ENCODE measurements at places on chromosomes 4 and X. TPM values are rescaled to one million over a fixed set of nuclear protein-coding genes. Genes with fewer than 3 reads are reported as not detected.

TMEM31 gene
- not detected for total RNA-seq

NEIL3 gene
- total RNA-seq, result 0.35 TPM

TLR6 gene
- total RNA-seq, result 64.7 TPM

NCBP2L gene
- total RNA-seq, result not detected

ABCG2 gene
- 0.20 TPM for total RNA-seq

SCML2 gene
- total RNA-seq, result 2.1 TPM

CORIN gene
- total RNA-seq, result not detected

CACNA1F gene
- total RNA-seq, result 3.0 TPM

CCNI gene
- 237 TPM for total RNA-seq

KLF3 gene
- 15.9 TPM for total RNA-seq

PDZD4 gene
- 0.07 TPM for total RNA-seq

SHISA3 gene
- total RNA-seq, result not detected

DNA sequence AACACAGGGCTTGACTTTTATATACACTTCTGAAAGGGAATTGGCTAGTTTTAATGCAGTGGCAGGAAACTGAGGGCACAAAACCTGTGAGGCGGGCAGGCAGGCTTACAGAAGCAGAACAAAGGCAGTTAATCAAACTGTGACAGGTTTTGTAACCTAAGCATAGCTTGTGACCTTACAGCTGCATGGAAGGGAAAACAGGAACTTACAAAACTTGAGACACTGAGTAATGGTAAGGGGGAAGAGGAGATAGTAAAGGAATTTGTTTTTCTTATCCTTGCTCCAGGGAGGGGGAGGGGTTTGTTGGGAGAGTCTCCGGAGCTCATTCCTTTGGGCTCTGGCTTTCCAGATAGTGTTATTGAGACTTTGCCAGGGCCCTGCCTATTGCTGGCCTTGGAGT lies 55.6 kb downstream of the SLITRK4 start:
- DNase-seq, result no peak

GRCh38 chrX:94545722-94546121 lies 871.7 kb downstream of the FAM133A start:
- DNase-seq, result no peak

DNA sequence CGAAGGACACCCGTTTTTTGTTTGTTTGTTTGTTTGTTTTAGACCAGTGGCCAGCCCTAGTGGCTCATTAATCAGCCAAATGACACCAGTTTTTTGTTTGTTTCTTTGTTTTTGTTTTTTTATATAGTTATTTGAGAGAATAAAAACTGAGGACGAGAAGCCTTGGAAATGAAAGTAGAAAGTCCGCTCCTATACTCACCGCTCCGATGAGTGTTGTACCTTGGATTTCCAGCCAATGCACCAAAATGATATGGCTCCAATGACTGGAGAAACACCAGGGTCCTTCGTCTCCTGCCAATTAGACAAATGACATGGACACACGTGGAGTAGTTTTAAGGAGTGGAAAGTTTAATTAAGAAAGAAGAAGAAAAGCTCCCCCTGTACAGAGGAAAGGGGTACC lies 87.9 kb downstream of the ZXDA start:
- no peak for DNase-seq

DNA sequence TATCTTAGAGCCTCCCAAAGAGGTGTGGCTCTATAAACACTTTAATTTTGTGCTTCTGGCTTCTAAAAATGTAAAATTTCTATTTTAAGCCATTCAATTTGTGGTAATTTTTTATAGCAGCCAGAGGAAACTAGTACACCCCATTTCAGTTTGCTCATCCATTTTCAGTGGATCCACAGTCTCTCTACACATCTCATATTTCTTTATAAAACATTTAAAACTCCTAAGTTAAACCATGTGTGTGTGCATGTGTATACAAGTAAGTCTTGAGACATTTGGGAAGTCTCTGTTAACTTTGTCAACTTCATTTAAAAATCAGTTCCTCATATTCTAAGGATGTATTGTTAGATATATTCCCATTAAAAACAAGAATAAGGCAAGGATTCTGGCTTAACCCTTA lies 273.2 kb downstream of the IL15 start:
- DNase-seq, result no peak

DNA sequence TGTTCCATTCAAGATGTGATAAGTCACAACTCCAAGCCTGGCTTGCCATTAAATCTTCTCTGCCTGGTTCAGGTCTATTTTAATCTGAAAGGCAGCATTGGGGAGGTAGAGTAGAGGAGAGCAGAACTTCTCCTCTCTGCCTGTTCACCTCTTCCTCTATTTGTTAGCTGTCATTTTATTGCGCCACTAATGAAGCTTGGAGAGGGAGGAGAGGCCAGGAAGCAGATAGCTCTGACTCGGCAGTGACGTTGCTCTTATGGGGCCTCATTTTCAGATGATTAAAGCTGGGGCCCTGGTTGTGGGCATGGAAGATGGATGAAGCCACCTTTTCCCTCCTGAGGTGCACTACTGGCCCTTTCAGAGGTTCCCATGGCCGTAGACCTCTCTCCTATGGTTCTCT lies 207.3 kb downstream of the MID1IP1 start:
- DNase-seq, result no peak

DNA sequence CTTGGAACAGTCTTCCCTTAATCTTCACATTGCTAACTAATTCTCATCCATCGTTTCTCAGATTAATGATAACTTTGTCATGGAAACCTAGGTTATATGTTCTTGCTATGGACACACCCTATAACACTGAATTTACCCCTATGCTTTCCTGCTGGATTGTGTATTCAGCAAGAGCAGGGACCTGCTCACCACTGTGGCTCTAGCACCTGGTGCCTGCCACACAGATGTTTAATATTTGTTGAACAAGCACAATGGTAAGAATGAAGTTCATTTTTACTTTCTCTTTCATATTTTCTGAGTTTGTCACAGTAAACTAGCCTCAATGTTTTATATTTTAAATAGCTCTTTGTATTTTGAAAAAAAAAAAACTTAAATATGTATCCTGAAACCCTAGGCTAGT lies 734.0 kb upstream of the DIAPH2 start:
- DNase-seq, result no peak

DNA sequence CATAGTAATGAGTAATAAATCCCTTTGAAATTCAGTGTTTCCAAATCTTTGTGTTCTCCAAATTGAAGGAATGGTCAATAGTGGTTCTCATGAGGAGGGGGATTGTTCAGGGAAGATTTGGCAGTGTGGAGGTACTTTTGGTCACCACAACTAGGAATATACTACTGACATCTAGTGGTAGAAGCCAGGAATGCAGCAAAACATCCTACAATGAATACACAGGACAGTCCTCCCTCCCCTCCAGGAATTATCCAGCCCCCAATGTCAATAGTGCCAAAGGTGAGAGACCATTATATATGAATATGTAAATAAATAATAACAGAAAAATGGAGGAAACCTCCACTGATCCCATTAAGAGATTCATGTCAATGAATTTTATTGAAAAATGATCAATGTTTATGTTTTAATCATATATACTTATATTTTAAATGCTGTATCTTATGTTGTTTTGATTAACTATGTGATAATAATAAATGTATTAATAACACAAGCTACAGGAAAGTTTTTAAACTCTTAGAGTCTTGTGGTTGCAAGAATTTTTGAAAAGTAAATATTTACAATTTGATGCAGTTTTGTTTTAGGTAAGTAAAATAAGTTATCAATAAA lies 14.4 kb upstream of the FAM9A start:
- DNase-seq, result no peak

GRCh38 chrX:152074163-152074562 lies 64.2 kb downstream of the MAGEA10 start:
- no peak for DNase-seq

DNA sequence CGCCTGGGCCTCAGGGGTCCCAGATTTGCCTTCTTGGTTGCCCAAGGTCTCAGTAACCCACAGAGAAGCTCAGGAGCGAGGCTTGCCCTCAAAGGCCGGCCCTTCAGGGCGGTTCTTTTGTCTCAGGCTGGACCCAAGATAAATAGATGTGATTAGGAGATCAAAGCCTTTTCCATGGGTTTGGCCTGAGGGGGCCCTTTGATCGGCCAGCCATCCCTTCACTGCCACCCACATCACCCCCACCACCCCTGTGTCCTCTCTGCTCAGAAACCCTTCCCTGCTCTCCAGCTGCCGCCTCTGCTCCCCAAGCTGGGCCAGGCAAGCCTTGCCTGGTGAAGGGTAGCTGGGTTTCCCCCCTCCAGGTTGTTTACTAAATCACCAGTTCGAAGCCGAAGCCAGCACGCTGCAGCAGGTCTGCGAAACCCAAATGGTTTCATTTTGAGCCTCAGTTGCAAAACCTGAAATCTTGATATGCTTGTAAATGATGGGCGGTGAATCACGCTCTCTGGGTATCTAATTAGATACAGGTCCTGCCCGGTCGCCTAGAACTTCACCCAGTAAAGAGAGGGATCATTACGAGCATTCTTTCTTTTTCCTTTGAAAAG lies 202.6 kb upstream of the BCOR start:
- no peak for DNase-seq

GRCh38 chr4:185189606-185190305 lies 14.0 kb downstream of the CFAP97 start:
- no peak for DNase-seq

DNA sequence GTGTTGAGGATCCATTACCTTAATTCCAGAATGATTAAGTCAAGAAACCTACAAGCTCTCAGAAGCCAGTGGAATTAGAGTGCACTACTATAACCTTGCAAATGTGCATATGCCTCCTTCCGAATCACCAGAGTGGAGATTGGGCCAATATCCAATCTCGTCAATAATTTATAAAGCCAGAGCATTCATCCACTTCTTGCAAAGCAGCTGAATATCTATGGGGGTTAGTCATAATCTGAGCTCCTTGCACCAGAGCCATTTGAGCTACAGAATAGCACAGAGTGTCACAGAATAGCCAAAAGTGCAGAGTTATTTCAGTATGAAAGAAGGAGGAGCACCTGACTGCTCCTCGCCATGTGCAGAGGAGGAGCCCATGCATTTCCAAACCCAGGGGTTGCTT lies 69.2 kb upstream of the MTM1 start:
- DNase-seq, result no peak

DNA sequence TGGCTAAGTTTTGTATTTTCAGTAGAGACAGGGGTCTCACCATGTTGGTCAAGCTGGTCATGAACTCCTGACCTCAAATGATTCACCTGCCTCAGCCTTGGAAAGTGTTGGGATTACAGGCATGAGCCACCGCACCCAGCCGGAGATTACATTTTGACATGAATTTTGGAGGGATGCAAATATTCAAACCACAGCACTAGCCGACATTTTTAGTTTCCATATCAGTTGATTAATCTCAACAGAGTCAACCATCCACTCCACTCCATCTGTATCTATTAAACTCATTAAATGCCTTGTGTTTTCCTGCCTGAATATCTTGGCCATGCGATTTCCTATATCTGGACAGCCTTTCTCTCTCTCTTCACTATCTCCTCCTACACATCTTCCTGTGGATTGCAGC lies 64.1 kb upstream of the PDGFRA start:
- DNase-seq, result no peak

- DNase-seq, result no peak
These were observed 1.5 kb downstream of the GIMD1 start for GRCh38 chr4:106367072-106367471.

DNA sequence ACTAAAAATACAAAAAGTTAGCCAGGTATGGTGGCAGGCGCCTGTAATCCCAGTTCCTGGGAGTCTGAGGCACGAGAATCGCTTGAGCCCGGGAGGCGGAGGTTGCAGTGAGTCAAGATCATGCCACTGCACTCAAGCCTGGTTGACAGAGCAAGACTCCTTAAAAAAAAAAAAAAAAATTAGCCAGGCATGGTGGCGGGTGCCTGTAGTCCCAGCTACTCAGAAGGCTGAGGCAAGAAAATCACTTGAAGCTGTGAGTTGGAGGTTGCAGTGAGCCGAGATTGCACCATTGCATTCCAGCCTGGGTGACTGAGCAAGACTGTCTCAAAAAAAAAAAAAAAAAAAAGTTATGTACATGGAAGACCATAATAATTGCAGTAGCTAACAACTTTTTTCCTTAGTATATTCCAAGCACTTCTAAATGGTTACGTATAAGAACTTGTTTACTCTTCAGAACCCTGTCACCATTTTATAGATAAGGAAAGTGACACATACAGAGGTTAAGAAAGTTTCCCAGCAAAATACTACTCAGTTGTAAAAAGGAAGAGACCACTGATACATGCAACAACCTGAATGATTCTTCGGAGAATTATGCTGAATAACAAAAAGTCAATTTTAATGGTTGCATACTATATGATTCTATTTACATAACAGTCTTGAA lies 24.5 kb downstream of the RUFY3 start:
- DNase-seq, result no peak

GRCh38 chr4:47736555-47736954 lies 101.3 kb downstream of the CORIN start:
- DNase-seq, result no peak

DNA sequence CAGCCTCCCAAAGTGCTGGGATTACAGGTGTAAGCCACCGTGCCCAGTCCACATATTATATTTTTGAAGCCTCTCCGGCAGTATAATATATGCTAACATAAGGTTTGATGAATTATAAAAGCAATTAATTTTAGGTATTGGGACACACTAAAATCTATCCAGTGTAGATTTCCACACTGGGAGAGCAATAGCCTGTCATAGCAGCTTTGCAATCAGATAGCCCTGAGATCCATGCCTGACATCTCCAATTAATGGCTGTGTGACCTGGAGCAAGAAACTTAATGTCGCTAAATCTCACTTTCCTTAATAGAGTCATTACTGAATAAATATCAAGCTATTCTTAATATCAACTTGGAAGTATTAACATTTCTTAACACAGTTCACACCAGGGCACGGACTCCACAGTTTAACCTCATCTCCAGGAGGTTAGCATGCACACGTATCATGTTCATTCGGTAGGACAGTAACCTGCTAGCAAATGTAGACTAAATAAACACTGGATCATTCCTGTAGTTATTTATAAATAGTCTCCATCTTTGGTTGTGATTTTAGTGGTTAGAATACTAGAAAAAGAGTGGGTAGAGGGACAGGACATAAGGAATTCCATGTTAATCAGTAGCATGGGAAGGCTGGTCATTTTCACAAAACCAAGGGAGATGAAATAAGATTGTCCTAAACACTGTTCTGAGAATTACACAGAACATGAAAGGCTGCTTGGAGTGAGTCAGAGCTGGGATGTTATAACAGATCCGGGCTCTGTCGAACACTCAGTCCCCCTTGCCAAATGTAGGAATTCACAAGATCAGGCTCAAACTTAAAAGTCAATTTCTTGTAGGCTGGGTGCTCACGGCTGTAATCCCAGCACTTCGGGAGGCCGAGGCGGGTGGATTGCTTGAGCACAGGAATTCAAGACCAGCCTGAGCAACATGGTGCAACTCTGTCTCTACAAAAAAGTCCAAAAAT lies 254.7 kb downstream of the PALLD start:
- no peak for DNase-seq

- no peak for DNase-seq
These were observed 232.4 kb downstream of the PPP3CA start for GRCh38 chr4:101114936-101115372.

DNA sequence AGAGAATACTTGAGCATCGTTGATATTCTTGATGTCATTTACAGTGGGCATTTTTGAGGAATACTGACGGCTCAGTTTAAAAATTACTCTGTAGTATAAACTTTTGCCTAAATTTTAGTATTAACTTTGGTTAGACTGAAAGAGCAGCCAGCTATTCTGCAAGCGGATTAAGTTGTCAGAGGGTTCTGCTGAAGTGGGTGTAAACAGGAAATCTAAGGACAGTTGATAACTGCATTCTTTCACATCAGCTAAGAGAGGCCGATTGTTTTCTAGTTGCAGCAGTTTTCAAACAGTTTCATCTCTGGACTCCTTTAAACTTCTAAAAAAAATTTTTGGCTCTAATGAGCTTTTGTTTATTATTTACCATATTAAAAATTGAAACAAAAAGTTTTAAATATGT lies 149.6 kb downstream of the RAPGEF2 start:
- no peak for DNase-seq

GRCh38 chrX:45001048-45001447 lies 128.1 kb downstream of the KDM6A start:
- DNase-seq, result no peak

Data from activated B cell treated with CpG ODN at 0.5 μM for 24 hours (primary cell).